Stimulated activated CD4-positive, alpha-beta T cell treated with anti-CD3 and anti-CD28 coated beads, Interleukin-15, amount 100 ng/mL, for 1 hour (primary cell): ENCODE measurements at places on chromosomes 1 and 21.

DNA sequence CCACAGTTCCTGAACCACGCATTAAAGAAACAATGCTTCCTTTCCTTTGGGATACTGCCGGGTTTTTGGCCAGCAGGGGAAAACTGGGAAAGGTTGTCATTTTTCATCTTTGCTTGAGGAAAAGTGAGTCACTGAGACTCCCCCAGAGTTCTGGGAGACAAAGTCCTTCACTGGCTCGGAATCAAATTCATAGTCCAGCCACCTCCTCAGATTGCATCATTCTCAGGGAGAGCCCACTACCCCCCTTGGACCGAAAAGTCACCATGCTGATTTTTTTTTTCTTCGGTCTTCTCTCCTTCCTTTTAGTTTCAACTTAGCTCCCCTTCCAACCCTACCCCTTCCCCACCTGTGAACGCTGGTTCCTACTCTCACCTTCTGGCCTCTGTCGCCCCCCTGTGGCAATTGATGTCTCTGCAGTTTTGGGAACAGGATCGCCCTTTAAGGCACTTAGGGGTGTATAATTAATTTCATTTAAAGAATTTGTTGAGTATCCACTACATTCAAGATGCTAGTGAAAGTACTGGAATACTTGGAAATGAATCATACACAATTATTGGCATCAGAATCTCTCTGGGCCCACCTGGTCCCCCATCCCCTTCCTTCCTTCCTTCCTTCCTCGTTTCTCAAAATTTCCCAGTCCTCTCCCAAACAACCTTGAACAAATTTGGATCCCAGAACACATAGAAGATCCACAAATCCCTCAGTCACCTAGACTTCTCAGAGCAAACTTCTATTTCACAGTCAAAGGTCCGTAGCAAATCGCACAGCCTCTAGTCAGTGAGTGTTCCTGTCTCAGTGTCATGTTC, 6.9 kb downstream of the ACKR1 start:
- peak; percentile 42 for DNase-seq

DNA sequence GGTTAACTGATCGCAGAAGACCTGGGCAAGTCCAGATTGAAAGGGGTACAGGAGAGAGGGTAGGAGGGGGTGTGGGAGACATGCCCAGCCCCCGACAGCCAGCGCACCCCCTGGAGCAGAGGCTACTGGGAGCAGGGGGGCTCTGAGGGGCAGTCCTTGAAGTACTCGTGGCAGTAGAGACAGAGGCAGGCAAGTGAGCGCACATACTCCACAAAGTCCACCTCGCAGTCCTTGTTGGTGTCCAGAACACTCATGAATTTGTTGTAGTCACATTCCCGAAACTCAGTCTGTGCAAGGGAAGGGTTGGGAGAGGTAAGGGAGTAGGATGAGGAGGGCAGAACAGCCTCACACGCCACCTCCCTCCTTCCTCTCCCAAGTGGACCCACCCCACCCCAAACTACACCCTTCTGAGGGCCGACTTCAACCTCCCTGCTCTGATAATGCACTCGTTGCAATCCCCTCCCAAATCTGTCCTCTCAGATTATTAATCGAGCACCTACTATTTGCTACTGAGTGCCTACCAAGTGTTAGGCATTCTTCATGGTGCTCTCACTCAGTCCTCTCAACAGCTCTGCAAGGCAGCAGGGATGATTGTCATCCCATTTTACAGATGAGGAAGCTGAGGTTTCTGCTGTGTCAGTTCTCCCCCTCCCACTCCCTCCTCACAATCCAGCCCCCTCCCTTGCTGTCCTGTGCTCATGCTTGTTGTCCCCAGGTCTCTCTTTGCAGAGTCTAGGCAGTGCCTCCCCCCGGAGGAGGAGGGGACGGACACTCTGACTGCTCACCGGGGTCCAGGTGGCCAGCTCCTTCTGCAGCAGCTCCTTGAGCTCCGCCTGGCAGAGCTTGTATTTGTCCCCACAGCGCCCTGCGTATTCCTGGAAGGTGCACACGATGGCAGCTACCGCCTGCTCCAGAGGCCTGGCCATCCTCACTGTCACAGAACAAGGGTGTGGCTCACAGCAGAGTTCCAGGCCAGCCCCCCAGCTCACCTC, 1.2 kb downstream of the S100A3 start:
- DNase-seq: no peak

- DNase-seq: no peak
These were observed 41.0 kb upstream of the GREM2 start for GRCh38 chr1:240652961-240653409.

- DNase-seq: no peak
These were observed 182.3 kb upstream of the GREM2 start for GRCh38 chr1:240794046-240794843.

DNA sequence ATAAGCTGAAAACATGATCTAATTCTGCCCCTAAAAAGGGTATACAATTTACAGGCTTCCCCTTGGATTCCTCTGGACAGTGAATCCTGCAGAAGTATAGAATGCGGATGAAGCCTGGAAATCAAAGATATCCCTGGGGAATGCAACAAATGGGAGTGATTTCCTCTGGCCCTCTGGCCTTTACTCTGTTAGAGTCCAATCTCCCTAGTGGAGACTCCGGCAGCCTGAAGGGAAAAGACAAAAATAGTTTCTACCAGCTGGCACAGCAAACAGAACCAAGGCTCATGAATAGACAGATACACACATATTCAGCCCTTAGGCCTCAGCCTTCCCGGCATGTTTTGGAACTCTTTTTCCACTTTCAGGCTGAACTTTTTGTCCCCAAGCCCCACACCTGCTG, 3.9 kb upstream of the LRRC52 start:
- no peak for DNase-seq
